Stimulated activated CD4-positive, alpha-beta T cell treated with anti-CD3 and anti-CD28 coated beads, TNF-alpha, amount 100 ng/mL, for 48 hours (primary cell): ENCODE measurements at places on chromosomes 7 and 10.

DNA sequence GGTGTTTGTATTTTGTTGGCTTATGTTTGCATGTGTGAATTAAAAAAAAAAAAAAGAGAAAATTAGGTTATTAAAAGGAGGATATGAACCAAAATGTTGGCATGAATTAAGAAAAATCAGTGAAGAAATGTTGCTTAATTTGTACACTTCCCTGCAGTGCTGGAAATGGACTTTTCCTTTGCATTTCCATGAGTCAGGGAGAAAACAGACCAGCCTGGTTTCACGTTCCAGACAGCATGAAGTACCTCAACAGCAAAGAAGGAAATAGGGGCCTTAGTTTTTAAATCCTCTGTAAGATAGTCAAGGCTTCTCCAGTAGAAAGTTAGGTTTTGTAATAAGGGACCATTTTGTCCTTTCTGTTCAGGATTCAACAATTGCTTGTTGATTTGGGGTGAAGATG lies 159.7 kb downstream of the CELF2 start:
- DNase-seq: no peak

- DNase-seq: no peak
These were observed 22.9 kb downstream of the WNT16 start for GRCh38 chr7:121351682-121352081.

DNA sequence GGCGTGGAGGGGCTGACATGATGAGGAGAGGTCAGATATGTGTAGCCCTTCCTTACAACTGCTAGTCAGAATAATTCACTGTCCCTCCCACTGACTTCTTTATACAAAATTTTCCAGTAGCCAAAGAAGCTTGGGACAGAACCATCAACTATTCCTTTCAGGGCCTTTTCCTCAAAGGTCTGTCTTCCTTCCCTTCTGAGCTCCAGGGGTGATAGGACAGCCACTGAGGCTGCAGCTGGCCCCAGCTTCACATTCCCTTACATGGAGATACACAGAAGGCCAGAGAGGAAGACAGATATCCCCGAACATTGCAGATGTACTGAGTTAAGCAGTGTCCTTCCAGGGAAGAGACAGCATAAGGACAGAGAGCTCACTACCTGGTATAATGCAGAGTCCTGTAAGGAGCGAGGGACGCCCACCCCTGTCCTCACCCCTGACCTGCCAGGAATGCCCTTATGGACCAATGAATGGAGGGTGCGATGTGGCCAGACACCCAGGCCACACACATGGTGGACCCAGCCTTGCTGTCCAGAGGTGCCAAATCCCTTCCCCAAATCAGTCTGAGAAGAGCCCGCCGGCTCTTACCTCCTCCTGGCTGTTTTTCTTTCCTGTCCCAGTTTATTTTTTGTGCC lies 754.7 kb downstream of the GRID1 start:
- no peak for DNase-seq

GRCh38 chr7:127907110-127908040 lies 123.9 kb downstream of the LRRC4 start:
- DNase-seq: no peak
